Stimulated activated CD4-positive, alpha-beta T cell treated with anti-CD3 and anti-CD28 coated beads, TNF-alpha, amount 100 ng/mL, for 1 hour (primary cell): ENCODE measurements at places on chromosomes 3 and 15.

GRCh38 chr3:48739955-48740823 is 23.2 kb upstream of the IP6K2 start:
- peak; percentile 36 for DNase-seq

DNA sequence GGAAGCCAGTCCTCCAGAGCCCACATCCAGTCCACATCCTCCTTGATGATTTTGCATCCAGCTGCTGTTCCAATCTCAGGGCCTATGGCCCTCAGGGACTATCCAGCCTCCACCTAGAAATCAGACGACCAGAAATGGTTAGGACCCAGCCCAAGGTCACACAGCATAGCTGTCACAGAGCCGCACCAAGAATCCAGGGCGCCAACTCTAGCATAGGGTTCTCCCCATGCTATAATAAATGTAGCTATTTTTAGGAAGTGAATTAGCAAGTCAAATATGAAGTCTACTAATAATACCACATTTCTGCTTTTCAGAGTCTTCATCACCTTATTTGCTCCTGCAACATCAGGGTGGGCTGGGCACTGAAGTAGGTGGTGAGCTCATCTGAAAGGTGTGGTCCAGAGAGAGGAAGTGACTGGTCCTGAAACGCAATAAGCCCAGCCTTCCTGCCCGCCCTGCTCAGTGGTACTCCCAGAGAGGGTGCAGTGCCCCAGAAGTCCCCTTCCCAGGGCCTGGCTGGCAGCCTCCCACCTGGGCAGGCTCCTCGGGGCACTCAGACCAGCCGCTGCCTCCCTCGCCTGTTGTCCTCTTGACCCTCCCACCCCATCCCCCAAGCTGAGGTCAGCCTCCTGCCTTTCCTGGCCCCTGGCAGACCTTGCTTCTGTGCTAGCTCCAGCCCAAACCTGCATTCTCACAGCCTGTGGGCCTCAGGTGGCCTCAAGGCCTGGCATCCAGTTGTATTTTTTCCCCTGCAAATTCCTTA is 17.6 kb upstream of the CYP11A1 start:
- DNase-seq: no peak

GRCh38 chr3:142175478-142175877 is 26.1 kb upstream of the TFDP2 start:
- no peak for DNase-seq

GRCh38 chr3:34534013-34534412 is 735.6 kb downstream of the PDCD6IP start:
- no peak for DNase-seq

DNA sequence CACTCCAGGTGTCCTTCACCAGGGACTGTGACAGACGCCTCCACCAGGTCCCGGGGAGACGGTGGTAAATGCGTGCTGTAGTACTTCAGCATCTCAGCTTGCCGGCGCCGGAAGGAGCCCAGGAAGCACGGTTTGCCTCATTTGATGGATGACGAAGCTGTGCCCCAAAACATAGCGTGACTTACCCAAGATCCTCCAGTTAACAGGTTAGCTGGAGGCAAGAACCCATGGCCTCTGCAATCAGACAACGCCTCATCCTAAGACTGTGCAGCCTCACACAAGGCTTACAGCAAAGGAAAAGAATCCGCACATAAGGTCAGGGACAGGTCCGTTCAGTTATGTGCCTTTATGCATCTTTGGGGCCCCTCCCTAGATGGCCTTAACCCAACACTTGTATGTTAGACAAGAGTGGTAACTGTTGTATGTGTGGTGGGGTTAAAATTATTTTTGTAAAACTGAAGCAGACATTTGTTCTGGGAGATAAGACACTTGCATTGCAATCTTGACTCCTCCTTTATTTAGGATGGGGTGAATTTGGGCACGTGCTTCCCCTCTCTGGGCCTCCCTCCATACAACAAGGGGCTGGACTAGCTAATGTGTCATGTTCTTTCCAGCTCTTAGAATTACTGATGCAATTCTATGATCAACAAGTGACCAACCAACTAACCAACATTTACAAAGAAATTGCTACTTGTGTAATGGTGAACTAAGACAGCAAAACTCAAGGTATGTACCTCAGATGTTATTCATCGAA is 39.4 kb downstream of the VGLL4 start:
- DNase-seq: no peak

- DNase-seq: no peak
These were observed 88.8 kb downstream of the CACNA1D start for GRCh38 chr3:53583161-53583690.

- no peak for DNase-seq
These were observed 146.9 kb upstream of the PTPRG start for GRCh38 chr3:61414456-61414855.

DNA sequence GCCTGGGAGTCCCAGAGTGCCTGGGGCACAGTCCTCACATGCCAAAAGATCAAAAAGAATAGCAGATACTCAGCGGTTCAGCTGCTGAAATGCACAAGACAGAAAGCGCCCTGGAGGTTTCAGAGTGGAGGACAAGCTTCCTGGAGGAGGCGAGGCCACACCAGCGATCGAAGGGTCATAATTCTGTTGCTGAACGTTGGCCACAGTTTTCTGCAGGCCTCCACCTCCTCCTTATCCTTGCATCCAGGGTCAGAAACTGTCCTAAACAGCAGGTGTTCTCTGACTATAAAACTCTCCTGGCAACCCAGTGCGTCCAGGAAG is 220.3 kb upstream of the LINGO1 start:
- DNase-seq: no peak

- DNase-seq: no peak
These were observed 27.6 kb downstream of the ZNF860 start for GRCh38 chr3:32009101-32009500.

- DNase-seq: no peak
These were observed 260.5 kb downstream of the PTPRG start for GRCh38 chr3:61821823-61822251.

DNA sequence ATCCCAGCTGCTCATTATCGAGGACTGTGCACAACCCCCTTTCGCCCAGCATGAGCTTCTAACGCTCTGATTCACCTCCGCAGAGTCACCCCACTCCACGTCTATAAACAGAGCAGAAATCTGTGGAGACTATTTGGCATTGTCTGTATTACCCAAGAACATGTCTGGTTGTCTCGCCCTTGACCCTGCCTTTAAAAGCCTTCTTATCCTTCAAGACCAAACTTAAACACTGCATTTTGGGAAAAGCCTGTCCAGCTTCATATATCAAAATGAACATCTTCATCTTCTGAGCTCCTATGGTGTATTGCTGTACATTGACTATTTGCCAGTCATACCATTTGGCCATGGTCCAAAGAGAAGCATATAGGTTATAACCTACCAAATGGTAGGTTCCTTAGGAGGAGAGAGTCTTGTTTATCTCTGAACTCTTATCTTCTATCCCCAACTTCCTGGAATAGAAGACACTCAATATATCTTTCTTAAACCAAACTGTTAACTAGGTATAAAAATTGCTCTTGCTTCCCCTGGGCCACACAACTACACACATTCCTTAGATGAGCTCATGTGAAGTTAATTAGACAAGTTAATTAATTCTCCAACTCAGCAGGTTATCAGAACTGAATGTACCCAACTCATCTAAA is 90.1 kb downstream of the FBN1 start:
- DNase-seq: no peak

DNA sequence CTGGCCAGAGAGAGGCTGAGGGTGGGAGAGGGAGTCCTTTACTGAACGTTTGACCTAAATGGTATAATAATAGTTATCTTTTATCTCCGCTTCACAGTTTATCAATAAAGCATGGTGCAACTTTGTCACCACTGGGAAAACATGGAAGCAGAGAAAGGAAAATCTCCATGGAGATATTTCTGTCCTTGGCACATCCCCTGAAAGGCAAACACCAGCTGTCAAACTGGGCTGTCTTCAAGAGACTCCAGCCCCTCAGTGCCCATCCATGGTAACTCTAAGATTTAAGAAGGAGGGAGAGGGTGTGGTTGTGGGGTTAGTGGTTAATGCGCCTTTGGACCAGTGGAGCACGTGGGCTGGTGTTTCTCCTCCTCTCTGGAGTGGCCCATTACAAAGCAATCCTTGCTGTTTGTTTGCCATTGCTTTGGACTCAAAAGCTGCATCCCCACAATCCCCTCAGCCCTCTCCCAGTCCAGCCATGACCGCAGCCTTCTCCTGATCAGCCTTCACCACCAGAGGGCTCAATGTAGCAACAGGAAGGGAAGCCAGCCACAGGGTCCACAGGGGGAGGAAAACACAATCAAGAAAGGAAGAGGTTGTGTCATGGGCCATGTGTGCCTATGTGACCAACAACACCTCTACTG is 38.2 kb upstream of the FAM174B start:
- DNase-seq: no peak

DNA sequence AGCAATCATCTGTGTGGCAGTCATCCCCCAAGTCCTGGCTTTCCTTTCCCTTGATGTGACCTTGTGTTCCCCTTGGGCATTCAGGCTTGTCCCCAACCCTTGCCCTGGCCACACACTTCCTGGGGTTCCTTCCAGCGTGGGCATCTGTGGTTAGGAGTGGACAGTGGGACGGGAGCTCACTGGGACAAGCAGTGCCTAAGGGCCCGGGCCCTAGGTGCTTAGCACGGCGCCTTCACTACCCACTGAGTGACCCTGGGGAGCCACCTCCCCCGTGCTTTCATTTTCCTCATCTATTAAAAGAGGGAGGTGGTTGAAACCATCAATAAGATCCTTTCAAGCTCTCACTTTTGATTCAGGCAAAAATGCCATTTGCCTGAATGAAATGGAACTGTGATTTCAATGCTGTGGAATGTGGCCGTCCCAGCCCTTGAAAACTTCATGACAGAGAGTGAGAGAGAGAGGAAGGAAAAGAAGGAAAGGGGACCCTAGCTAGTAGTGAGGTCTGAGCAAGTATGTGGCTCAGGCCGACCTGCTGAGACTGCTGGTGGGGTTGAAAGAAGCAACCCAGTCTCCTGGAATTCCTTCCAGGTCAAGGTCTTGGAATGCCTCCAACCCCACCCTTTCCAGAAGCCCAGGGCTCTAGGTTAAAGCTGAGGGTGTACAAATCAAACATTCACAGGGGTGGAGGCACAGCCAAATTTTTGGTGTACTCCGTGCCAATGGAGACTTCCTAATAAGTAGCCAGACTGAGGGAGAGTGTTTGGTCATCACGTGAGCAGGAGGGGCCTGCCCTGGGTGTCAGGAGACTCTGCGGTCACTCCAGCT is 302.9 kb downstream of the TLE3 start:
- DNase-seq: no peak

DNA sequence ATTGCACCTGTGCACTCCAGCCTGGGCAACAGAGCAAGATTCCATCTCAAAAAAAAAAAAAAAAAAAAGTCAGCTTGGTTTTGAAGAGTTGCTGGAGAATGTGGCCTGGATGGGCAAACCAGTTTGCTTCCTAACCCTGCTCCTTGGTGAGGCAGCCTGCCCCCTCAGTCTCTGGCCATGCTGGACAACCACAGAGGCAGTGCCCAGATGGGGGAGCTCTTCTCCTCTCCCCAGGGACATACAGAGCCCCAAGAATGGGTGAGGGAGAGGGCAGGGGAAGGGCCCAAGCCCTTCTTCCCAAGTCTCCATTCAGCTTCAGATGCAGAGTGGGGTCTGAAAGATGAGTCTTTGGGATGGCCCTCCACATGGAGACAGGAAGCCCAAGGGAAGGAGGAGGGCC is 27.9 kb downstream of the CD276 start:
- no peak for DNase-seq

DNA sequence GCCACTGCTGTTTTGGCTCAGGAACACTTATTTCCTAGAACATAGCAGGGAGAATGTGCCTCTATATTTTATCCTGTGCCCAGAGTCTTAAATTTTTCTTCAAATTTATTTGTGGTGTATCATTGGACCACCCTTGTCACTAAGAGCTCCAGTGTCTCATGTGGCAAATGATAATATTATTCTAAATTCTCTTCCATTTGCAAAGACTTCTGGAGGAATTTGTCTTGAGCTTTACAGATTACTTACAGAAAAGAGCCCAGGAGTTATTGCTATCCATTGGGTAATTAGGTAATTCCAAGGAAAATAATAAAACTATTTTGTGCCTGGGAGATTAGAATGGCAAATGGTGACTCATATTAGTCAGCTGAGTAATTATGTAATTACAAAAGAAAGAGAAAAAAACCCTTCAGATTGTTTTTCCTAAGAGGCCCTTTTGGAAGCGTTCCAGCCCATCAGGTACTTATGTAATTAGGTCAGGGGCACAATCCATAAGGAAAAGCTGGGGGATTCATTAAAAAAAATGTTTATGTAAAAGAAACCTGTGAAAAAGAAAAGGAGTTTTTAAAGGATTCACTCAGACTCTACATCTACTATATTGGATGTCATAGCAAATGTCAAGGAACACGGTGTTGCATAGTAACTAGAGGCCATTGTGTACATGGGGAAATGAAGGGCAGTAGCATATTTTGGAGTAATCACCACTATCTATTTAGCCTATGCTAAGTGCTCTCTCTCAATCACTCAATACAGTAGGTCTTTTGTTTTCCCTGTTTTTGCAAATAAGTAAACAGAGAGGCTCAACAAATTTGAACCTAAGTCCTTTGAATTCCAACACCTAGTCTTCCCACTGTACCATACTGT is 380.9 kb upstream of the RARB start:
- DNase-seq: no peak

DNA sequence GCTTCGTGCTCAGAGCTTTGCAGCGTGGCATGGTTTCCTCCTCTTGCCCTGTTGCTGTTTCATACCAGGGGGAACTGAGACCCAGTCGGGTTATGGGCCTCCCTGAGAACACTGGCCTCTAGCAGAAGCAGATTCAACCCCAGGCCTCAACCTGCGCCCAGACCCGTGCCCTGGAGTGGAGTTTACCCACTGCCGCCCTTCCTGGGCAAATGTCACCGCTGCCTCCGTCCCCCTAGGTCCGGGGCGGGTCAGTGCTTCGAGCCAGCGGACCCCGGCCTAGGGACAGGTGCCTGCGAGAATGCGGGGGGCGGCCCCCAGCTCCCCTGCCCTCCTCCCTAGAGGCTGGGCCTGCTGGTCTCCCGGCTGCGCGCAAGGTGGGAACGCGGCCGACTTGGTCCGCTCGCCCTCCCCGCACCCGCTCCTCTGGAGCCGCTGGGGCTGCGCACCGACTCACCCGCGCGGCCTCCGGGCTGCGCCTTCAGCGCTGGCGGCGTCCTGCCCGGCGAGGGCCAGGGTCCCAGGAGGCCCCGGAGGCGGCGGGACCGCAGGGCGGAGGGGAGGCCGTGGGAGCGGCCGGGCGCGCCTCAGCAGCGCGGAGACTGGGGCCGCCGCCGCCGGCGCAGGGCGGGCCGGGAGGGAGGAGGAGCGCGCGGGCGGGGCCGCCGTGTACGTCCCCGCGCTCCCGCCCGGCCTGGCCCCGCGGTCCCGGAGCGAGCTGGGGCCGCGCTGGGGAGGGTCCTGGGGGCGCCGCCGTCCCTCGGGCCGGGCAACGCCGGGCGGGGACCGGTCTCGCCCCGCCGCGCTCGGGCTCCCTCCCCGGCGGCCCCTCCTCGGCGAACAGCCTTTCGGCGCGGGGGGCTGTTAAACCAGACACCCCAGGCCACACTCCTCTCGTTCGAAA is at the start of gene PIGZ:
PIGZ (minus strand) TSS at position 601 of the 901 bp plus-strand sequence. CDS start 16,802 bp downstream, outside the sequence.
- DNase-seq: no peak

GRCh38 chr3:9214599-9214998 is 34.8 kb downstream of the SRGAP3 start:
- DNase-seq: no peak

GRCh38 chr3:28101705-28102104 is 139.7 kb upstream of the CMC1 start:
- DNase-seq: no peak
